Foreskin keratinocyte (primary cell): ENCODE measurements at places on chromosomes 3 and 15. TPM values are rescaled to one million over a fixed set of nuclear protein-coding genes. Genes with fewer than 3 reads are reported as not detected.
A peak's percentile ranks its signal among the peaks of the same experiment; 100 is the strongest.

- DNase-seq: no peak
Observed at GRCh38 chr3:143902210-143902609, 53.9 kb upstream of the SLC9A9 start.

DNA sequence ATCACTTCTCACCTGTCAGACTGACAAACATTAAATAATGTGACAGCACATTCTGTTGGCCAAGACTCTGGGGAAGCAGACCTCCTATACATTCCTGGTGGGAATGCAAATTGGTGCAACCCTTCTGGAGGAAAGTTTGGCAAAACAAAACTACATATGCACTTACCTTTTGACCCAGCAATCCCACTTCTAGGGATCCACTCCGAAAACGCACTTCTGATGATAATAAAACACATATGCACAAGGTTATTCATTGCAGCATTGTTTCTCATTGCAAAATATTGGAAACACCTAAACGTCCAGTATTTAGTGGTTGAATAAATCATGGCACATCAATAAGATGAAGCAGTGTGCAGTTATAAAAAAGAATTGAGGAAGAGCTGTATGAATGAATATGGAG, 145.5 kb upstream of the ABHD17C start:
- no peak for DNase-seq

DNA sequence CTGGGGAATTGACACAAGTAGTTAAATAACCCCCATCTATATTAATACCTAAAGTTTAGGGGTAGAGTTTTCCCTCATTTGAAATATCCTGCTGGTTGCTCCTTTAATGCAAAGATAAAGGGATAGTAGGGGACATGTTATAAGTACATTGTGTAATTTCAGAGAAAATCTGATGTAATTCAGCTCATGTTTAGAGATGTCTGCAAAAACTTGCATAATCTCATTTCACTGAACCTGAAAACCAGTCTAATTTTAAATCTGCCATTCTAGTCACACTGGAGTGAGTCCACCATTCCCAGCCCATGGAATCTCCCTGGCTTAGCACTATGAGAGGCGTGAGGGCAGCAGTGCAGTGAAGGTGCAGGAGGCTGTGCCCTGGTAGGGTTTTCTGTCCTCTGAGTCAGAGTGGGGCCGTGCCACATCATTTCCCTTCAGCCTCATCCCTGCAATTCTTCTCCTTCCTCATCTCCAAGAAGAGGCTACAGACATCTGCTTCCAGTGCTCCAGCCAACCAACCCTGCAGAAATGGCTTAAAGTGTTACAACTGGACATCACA, 246.3 kb upstream of the UMPS start:
- DNase-seq: no peak

GRCh38 chr3:196774191-196774820, 34.6 kb downstream of the PAK2 start:
- peak; percentile 71 for DNase-seq

DNA sequence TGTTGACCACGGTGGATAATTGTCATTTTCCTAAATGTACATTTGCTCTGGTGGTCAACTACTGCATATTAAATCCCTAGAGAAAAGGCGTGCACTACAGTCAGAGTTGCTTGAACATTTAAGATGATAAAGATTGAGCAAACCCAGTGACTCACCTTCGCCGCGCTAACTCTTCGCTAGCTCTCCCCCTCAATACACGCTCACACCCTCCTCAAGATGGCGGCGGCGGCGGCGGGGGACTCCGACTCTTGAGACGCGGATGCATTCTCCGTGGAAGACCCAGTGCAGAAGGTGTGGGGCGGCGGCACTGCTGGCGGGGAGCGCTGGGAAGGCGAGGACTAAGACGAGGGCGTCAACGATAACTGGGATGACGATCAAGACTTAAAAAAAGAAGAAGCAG, 79.8 kb upstream of the PFN2 start:
- no peak for DNase-seq

DNA sequence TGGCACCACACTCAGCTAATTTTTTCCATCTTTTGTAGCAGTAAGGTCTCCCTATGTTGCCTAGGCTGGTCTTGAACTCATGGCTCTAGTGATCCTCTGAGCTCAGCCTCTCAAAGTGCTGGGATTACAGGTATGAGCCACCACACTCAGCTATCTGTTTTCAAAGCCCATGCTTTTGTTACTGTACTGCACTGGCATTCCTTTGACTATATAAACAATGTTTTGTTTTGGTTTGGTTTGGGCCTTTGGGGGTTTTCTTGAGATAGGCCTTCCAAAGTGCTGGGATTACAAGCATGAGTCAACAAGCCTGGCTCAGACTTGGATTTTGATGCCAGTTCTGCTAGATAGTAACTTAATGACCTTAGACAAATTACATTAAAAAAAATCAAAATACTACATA, 89.7 kb upstream of the GK5 start:
- peak; percentile 24 for DNase-seq

Gene TUSC2
- total RNA-seq: 21.8 and 23.6 TPM in 2 replicates

GRCh38 chr15:33910741-33911140, 57.6 kb upstream of the CHRM5 start:
- peak; percentile 28 for DNase-seq

Gene CSPG4
- total RNA-seq: 6.0 and 13.3 TPM in 2 replicates

GRCh38 chr3:172557515-172558220, 34.4 kb upstream of the TNFSF10 start:
- no peak for DNase-seq

Gene HAPLN3
- 5.4 and 6.0 TPM in 2 replicates for total RNA-seq

DNA sequence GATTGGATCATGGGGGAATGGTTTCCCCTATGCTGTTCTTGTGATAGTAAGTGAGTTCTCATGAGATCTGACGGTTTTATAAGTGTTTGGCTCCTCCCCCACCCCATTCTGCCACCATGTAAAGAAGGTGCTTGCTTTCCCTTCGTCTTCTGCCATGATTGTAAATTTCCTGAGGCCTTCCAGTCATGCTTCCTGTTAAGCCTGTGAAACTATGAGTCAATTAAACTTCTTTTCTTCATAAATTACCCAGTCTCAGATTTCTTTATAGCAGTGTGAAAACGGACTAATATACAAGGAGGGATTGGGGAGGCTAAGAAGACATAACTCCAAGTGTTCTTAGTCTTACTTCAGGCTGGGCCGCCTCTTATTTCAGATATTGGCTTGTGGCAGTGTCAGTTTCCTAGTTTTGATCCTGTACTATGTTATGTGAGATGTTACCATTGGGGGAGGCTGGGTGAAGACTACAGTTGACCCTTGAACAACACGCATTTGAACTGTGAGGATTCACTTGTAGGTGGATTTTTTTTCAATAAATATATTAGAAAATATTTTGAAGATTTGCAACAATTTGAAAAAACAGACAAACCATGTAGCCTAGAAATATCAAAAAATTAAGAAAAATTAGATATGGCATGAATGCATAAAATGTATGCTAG, 44.9 kb downstream of the NMD3 start:
- DNase-seq: no peak

Gene MKRN2OS
- total RNA-seq: 3.1 and 3.9 TPM in 2 replicates

DNA sequence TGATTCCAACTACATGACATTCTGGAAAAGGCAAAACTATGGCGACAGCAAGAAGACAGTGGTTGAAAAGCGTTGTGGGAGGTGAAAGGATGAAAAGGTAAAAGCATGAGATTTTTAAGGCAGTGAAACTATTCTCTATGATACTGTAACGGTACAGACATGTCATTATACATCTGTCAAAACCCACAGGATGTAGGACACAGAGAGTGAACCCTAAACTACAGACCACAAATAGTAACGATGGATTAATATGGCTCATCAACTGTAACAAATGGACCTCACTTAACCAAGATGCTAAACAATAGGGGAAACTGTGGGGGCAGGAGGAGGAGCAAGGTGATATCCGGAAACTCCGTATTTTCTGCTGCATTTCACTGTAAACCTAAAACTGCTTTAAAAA, 39.1 kb downstream of the MYO9A start:
- DNase-seq: no peak

DNA sequence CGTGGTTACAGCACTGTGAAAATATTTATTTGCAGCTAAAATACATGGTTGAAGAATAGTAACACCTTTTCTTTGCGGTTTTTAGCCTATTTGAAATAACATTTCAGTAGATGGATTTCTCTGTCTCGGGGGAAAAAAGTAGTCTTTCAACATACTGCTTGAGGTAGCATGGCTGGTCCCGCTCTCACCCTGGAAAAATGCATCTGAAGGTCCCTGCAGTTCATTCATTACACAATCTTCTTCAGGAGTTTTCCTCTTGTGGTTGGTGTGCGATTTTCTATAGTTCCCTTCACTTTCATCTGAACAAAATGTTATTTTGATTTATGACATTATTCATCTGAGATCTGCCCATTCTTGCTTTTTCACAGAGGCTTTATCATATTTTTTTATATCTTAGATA, 75.9 kb downstream of the STRIT1 start:
- DNase-seq: peak; percentile 83

- DNase-seq: no peak
Observed at GRCh38 chr3:22977042-22977441, 226.1 kb upstream of the UBE2E2 start.

- DNase-seq: no peak
Observed at GRCh38 chr15:80442728-80443403, 38.7 kb downstream of the ARNT2 start.

- DNase-seq: no peak
Observed at GRCh38 chr15:45744236-45744589, 109.4 kb downstream of the SQOR start.

GRCh38 chr3:170522201-170522600, 63.7 kb downstream of the SLC7A14 start:
- DNase-seq: no peak

GRCh38 chr15:28456476-28457395, 76.0 kb downstream of the GOLGA8G start:
- DNase-seq: no peak

Gene PLSCR2
- not detected in 2 replicates for total RNA-seq

DNA sequence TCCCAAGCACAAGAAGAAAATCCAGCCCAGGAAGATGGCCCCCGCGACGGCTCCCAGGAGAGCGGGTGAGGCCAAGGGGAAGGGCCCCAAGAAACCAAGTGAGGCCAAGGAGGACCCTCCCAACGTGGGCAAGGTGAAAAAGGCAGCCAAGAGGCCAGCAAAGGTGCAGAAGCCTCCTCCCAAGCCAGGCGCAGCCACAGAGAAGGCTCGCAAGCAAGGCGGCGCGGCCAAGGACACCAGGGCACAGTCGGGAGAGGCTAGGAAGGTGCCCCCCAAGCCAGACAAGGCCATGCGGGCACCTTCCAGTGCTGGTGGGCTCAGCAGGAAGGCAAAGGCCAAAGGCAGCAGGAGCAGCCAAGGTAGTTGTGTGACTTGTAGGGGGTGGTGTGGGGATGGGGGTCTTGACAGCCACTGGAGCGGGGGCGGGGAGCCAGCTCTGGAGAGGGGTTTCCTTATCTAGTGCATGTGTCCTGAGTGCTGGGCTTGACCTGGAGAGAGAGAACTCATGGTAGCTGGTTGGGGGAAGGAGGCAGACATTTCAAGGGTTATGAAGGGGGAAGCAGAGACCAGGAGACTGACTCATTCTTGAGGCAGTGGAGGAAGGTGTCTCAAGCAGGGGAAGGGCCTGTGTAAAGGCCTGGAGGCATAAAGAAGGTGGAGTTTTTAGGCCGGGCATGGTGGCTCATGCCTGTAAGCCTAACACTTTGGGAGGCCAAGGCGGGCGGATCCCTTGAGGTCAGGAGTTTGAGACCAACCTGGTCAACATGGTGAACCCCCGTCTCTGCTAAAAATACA, 6.2 kb downstream of the H1-8 start:
- DNase-seq: peak; percentile 75

- no peak for DNase-seq
Observed at GRCh38 chr3:114400371-114400770, 106.5 kb downstream of the TIGIT start.

Gene TXNRD3
- 13.6 and 15.1 TPM in 2 replicates for total RNA-seq

DNA sequence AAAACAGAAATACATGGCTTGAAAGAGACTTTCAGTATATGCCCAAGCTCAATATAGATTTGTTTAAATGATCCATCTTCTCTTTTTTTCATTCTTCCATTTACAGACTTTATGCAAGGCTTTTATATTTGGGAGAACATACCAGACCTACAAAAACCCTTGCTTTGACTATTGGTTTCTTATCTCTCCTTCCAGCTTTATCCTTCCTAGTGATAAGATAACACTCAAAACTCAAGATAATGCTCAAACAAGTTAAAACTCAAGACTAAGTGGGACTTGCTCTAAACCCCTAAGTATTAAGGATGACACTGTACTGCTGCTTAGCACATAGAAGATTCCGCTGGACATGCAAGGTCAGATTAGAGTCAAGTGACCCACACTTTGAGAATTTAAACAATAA, 8.0 kb downstream of the TUSC7 start:
- no peak for DNase-seq

- peak; percentile 97 for DNase-seq
Observed at GRCh38 chr3:59192473-59192872, 142.6 kb upstream of the CFAP20DC start.

GRCh38 chr3:4985330-4986174, 6.3 kb downstream of the BHLHE40 start:
- DNase-seq: peak; percentile 91

DNA sequence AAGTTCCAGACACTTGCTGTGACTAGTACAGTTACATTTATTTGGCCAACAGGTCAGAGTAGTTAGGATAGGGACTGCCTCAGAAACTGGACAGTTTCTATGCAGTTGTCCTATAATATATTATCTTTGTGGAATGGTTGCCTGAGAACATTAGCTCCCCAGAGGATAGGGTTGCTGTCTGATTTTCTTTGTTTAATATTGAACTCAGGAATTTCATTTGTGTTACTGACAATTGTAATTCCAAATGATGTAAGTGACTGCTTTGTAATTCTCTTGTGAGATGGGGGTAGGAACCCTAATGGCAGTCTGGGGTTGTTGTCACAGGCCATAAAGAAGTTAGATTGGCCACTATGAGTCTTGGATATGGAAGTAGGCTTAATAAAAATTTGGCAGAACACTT, 2.2 kb downstream of the NXPE3 start:
- DNase-seq: no peak

Gene GATM
- 0.20 and 0.32 TPM in 2 replicates for total RNA-seq

GRCh38 chr3:45098310-45098709, 47.9 kb downstream of the CDCP1 start:
- no peak for DNase-seq

Gene P2RY12
- not detected in 2 replicates for total RNA-seq

- DNase-seq: no peak
Observed at GRCh38 chr15:43519196-43519595, 1.8 kb downstream of the MAP1A start.

Gene CHRM5
- not detected in 2 replicates for total RNA-seq

DNA sequence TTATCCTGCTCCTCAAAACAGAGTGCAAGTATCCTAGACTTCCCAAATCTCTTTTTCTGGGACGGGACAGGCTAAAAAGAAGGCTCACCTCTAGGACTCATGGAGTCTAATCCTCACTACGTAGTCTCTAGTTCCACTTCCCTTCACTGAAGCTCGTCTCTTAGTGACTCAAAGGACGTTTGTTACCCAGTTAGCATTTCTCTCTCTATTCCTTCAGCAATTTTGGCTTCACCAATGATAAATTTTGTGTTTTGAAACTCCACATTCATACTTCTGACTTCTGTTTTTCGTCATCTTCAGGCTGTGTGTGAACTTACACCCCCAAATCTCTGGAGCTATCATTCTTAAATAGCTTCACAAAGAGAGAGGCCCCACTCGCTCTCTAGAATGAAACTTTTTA, 627.1 kb downstream of the NAALADL2 start:
- DNase-seq: no peak

- peak; percentile 12 for DNase-seq
Observed at GRCh38 chr15:75023872-75024636, 664 bp downstream of the PPCDC start.

Gene GOLGA6A
- total RNA-seq: not detected in 2 replicates
